ENCODE measurements at places on chromosomes 3 and 15.

DNA sequence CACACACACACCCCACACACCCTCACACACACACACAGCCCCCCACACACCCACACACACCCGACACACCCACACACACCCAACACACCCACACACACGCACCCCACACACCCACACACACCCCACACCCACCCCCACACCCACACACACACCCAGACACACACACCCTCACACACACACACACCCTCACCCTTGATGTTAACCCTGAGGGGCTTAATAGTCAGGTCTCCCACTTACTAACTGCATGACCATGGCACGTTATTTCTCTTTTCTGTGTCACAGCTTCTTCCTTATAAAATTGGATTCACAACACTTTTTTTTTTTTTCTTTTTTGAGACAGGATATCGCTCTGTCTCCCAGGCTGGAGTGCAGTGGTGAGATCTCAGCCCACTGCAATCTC lies 2.8 kb downstream of the GRM2 start:
- DNase-seq: no peak

- DNase-seq: no peak
These were observed 30.6 kb downstream of the CRTAP start for GRCh38 chr3:33144433-33144832.

- DNase-seq: no peak
These were observed 2.7 kb upstream of the LZTFL1 start for GRCh38 chr3:45844616-45845015.

- DNase-seq: no peak
These were observed 86.3 kb downstream of the IGF1R start for GRCh38 chr15:98734466-98735199.

GRCh38 chr3:195093731-195094130 lies 177.2 kb downstream of the XXYLT1 start:
- DNase-seq: no peak

GRCh38 chr3:50644561-50644960 lies 27.6 kb downstream of the MAPKAPK3 start:
- no peak for DNase-seq

GRCh38 chr3:8884630-8885290 lies 78.5 kb downstream of the RAD18 start:
- DNase-seq: no peak

- peak; percentile 32 for DNase-seq
These were observed 7.2 kb upstream of the SEC22A start for GRCh38 chr3:123194552-123194951.

DNA sequence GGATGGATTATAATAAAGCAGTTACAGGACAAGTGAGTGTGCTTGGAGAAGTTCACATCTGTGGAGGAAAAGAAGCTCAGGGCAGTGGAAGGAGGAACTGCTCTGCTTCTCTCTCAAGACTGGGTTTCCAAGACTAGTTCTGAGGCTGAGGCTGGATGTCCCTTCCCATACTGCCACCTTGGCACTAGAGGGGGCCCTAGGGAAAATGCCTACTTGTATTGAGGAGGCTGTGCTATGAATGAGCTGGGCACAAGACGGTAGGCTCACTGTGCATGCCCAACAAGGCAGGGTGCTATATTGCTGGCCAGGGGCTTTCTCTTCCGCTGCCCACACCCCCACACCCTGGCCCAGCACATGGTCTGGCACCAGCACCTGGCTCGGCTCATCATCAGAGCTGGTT lies 65.2 kb downstream of the SLCO2A1 start:
- no peak for DNase-seq

GRCh38 chr3:24149032-24149431 lies 203.9 kb downstream of the NR1D2 start:
- no peak for DNase-seq

DNA sequence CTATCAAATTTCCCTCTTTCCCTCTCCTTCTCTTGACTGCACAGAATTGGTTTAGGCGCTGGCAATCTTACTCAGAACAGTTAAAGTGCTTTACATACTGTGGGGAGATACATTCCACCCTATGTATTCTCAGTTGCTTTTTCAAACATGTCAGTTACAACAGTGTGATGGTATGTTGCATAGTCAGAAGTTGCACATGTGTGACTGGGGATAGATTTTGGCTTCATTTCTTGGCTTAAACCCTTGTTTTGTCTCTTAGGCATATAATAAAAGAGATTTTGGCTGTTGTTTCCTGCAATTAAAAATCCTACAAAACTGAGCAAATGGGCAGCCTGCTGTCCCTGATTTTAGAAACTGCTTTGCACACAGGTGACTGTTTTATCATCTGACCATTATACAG lies 86.7 kb downstream of the PIK3R4 start:
- DNase-seq: no peak

DNA sequence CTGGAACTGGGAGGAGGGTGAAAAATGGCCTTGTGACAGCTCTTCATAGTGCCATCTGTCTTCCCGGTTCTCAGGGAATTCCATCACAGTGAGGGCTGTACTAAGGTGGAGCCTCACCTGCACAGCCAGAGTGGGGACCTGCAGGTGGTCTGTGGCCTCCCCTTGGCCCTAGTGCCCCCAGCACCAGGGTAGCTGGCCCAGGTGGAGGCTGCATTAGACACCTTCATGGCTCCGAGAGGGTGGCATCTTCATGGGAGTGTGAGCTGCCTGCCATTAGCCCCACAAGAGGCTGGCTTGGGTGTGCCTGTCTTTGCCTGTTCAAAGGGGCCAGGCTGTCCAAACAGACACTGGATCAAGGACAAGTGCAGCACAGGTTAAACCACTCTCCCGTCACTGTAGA lies 95.5 kb upstream of the PRR23E start:
- no peak for DNase-seq

- no peak for DNase-seq
These were observed 268.9 kb downstream of the IGSF11 start for GRCh38 chr3:118765636-118766305.

GRCh38 chr3:177830411-177830849 lies 633.1 kb upstream of the TBL1XR1 start:
- DNase-seq: peak; percentile 30

DNA sequence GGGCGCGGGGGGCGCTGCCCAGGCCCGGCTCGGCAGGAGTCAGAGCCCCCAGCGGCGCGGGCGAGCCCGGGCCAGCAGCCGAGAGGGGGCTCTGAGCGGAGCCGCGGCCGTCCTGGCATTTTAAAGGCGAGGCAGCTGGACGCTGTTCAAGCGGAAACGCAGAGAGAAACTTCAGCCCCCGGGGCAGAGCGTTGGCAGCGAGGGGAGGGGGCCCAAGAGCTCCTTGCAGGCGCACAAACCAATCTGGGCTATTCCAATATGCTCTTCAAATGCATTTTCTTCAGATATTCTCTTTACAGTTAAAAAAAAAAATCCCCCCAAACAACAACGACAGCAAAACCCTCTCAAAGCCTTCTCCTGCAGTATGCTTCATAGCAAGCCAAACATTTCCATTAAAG lies at the start of gene CTXND1:
TSS of gene CTXND1 (minus strand) at position 93 of the 398 bp plus-strand sequence. CDS start 50,264 bp downstream, outside the sequence.
- no peak for DNase-seq

- DNase-seq: no peak
These were observed 74.8 kb downstream of the AQP9 start for GRCh38 chr15:58212909-58213526.

GRCh38 chr3:43221076-43221475 lies 65.3 kb upstream of the SNRK start:
- DNase-seq: no peak

DNA sequence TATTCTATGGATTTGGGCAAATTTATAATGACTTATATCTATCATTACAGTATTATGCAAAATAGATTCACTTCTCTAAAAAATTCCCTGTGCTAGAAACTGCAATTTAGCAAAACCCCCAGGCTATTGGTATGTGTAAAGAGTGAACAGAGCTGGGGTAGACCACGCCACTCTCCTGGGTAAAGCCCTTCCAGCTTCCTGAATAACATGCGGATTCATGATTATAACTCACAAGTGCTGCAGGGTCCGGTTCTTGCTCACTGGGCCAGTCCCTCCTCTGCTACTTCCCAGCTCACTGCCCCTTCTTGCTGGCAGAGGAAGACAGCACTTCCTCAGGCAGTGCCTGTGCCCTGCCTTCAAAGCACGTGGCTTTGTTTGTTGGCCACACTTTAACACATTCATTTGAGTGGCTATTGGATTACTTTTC lies 4.1 kb downstream of the CD80 start:
- no peak for DNase-seq

- peak; percentile 78 for DNase-seq
These were observed at the start of gene P3H2 for GRCh38 chr3:190120269-190121060. Gene P3H2 (minus strand): TSS chr3:190120897. CDS start chr3:190120731, 166 bp downstream.

- DNase-seq: no peak
These were observed 203.6 kb downstream of the TNIK start for GRCh38 chr3:171256445-171257250.

- DNase-seq: no peak
These were observed 15.1 kb downstream of the TLNRD1 start for GRCh38 chr15:81015621-81016488.

DNA sequence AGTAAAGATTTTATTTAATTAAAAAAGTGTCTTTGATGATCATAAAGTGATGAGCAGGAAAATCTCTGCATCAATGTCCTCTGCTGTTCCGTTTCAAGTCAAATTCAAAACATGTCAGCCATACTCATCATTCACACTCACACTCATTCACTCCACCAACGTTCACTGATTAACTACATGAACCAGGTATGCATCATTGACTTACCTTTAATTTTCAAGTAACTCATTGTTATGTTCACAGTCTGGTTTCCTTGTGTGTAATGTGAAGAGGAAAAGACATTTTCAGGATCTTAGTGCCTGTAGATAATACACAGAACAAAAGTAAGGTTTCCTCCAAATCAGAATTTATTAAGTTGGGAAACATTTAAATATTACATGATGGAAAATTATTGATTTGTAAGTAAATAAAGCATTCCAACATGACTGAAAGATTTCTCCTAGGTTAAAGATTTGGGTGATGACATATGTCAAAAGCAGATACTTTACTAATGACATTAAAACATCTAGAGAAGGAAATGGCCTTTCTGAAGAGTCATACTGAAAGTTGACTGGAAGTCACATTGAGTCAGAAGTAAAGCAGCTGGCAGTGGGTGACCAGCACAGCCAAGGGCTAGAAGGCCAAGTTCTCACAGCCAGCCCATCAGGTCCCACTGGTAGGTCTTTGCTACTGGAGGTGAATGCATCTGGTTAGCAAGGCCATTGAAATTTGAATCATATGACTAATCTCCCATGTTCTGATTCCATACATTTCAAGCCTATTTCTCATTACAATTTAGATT lies 251.9 kb downstream of the CDIN1 start:
- DNase-seq: no peak

DNA sequence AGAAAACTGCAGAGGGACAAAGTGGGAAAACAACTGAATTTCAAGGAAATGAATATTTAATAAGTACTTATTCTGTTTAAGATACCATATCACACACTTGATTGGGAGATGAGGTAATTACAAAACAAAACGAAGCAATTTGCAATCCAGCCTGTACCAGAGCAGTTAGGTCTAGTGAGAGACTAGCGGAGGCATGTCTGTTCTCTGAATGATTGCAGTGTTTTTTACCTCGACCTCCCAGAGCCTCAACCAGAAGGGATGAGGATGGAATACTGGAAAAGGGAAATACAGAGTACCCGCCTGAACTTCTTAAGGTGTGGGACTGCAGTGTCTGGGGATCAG lies 59.5 kb downstream of the PIK3CB start:
- no peak for DNase-seq

DNA sequence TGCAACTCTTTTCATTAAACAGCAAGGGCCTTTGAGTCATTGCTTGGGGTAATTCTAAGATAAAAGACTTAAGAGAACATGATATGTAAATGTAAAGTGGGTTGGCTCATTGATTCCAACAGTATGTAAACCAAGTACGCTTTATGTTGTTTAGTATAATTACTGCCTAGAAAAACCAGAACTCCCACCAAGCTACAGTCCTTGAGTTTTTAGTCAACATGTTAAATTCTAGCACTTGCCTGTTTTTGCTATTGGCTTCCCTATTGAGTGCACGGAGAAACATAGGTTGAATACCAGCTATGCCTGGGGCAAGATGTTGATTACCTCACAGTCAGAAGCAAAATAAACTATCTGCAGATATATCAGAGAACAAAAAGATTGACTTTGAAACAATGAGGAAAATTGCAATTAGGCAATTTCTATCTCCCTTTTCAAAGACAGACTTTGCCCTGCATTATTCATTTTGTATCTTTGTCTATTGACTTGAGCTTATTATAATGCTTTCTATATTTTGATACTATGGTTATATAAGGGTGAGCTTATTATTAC lies 179.3 kb downstream of the ZPLD1 start:
- no peak for DNase-seq

All from colonic mucosa (tissue), 4 donors.